ENCODE measurements at places on chromosomes 4 and X. TPM values are rescaled to one million over a fixed set of nuclear protein-coding genes. Genes with fewer than 3 reads are reported as not detected.

The RBM3 gene
- total RNA-seq, result 124 TPM

The DUSP9 gene
- total RNA-seq, result not detected

The MMGT1 gene
- total RNA-seq, result 21.6 TPM

The TRPC5OS gene
- 0.22 TPM for total RNA-seq

The ANXA10 gene
- not detected for total RNA-seq

The VSIG4 gene
- total RNA-seq, result 10.9 TPM

Data from camera-type eye (tissue), 1 donor.